ENCODE measurements at places on chromosomes 11 and 22.
A peak's percentile ranks its signal among the peaks of the same experiment; 100 is the strongest.

DNA sequence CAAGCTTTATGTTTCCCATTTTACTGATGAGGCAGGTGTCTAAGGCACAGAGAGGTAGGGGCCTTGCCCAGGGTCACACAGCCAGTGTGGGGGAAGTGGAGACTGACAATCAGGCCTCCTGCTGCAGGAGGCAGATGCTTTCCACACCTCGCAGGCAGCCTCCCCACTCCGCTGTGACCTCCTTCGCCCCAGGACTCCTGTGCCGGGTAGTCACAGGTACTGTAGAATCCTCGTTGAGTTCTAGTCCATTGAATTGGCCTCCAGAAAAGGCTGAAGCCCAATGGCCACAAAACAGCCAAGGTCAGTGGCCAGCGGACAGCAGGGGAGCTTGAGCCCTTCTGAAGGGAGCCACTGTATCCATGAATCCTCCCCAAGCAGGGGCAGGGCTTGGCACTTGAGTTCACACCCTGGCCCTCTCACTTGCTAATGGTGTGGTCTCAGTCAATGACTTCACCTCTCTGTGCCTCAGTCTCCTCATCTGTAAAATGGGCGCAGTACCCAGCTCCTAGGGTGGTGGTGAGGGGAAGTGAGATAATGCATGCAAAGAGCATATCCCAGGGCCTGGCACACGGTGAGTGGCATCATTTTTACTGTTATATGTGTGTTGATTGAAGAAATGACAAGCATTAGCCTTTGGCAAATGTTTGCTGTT lies 1.1 kb upstream of the FXYD2 start:
- DNase-seq: no peak

DNA sequence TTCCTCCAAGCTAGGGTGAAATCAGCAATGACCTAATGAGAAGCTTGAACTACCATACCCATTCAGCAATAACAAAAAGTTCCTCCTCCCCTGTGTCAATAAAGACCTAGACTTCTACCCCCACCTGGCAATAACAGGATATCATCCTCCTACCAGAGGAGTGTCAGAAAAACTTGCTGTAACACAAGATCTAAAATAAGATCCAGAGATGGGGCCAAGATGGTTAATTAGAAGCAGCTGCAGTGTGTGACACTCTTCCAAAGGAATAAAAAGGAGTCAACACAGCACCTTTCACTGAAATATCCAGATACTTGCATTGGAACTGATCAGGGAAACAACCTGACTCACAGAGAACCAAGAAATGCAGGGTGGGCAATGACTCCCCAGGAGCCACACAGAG lies 84.4 kb upstream of the ARHGAP42 start:
- no peak for DNase-seq

- DNase-seq: no peak
Observed at GRCh38 chr22:44214764-44215163, 34.0 kb downstream of the PARVG start.

- no peak for DNase-seq
Observed at GRCh38 chr11:2472428-2473186, 27.8 kb downstream of the KCNQ1 start.

DNA sequence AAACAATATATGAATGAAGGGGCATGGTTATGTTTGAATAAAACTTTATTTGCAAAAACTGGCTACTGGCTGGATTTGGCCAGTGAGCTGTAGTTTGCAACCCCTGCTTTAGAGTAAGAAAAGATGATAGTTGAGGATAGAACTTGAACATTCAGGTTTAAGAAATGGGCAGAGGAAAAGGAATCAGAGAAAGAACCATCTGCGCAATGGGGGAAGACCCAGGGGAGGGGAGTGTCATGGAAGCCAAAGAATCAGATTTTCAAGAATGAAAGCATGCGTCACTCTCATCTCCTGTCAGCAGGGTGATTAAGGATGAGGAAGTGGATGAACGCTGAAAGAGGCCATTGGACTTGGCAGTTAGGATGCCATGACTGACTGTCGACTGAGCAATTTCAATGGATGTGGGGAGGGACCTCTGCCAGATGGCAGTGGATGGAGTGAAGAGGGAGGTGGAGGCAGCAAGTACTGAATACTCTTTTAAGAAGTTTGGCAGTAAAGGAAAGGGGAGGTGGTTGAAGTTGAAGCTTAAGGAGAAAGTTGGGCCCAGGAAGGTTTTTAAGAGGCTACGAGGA lies 21.2 kb downstream of the FAT3 start:
- no peak for DNase-seq

GRCh38 chr11:62775646-62776045 lies 4.5 kb downstream of the TAF6L start:
- DNase-seq: no peak

- DNase-seq: no peak
Observed at GRCh38 chr11:126810776-126811175, 189.8 kb downstream of the KIRREL3 start.

DNA sequence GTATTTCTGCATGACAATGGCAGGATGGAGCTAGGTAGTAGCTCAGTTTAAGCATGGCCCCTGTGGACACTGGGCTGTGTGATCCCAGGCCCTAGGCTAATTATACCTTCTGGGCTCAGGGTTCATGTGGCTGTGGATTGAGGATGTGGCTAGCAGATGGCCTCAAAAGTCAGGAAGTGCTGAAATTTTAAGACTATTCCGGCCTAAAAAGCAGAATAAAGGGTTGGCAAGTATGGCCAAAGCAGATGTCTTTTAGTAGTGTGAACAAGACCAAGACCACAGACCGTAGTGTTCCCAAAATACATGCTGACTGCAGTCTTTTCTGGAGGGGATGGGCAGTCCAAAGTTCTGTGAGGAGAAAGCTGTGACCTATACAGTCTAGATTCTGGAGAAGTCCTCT lies 115.7 kb upstream of the RAG2 start:
- peak; percentile 5 for DNase-seq

GRCh38 chr11:91295591-91295990 lies 929.0 kb upstream of the FAT3 start:
- DNase-seq: no peak

- DNase-seq: no peak
Observed at GRCh38 chr11:76152741-76153570, 53.3 kb downstream of the WNT11 start.

DNA sequence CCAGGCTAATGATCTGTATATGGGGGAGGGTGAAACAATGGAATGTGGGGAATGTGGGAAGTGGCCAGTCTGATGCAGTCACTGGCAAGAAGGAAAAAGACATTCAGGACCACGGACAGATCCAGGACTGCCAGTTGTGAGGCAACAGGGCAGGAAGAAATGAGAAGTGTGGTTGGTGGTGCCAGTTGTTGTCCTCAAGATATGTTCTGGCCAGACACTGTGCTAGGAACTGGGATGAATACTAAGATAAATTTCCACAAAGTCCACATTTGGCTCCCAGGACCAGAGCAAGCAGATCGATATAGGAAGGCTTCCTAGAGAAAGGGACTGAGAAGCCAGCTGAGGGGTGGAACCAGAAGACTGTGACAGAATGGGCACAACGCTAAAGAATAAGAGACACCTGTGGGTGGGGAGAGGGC lies 6.8 kb upstream of the TPBGL start:
- no peak for DNase-seq

DNA sequence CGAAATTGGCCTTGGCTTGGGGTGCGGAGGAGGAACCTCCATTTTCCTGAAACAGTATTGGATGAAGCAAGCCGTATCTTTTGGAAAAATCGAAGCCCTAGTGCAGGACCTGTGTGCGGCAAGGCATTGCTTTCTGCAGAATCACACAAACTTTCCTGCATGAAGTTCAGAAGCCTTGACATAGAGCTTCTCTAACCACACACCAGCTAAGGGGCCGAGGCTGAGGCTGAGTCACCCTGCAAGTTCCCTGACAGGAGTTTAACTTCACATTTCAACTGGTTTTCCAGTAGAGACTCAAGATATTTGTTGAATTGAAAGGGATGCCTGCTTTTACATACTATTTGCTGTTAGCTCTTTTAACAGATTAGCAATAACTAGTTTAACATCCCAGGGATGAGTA lies 67.8 kb downstream of the TCF20 start:
- DNase-seq: no peak

- DNase-seq: no peak
Observed at GRCh38 chr11:121465709-121466062, 12.9 kb upstream of the SORL1-AS1 start.

DNA sequence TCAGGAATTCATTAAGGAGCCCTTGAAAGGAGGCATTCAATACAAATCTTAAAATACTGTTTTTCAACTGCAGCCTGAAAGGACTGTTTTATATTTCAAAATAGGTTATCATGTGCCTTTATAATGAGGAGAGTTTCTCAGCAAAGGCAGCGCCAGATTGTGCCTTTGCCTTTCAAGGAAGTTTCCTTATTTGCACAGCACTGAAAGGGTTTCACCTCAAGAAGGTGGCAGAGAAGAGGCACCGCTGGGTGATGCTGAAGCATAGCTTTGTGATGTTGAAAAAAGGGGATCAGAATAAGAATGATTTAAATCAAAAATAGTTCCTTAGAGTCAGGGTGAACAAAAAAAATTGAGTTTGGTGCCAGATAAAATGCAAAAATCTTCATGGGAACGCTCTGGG lies 601.0 kb upstream of the KIRREL3 start:
- no peak for DNase-seq

GRCh38 chr22:48218889-48219420 lies 1456.5 kb downstream of the TBC1D22A start:
- DNase-seq: no peak

- peak; percentile 83 for DNase-seq
Observed at GRCh38 chr11:130449996-130450769, 1.7 kb downstream of the ADAMTS15 start.

GRCh38 chr11:2318123-2318522 lies 16.3 kb downstream of the TSPAN32 start:
- no peak for DNase-seq

DNA sequence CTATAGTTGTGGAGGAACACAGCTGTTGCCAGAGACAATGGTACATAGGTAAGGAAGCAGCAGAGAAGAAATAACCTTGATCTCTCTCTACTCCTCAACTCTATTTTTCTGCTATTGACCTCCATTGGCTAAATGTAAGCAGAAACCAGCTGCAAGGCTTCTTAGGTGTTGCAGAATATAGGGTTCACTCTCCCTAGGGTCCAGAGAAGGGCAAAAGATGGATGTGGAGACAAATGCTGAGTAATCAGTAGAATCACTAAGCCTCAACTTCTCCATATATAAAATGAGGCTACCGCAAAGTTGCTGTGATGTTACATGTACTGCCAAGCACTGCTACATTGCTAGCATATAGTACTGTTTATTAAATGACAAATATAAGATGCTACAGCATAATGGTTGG lies 120.6 kb downstream of the PDE3B start:
- DNase-seq: no peak
